ENCODE measurements at places on chromosomes 11 and 22.

GRCh38 chr11:68049509-68050370 lies 10.9 kb downstream of the TCIRG1 start:
- no peak for DNase-seq

DNA sequence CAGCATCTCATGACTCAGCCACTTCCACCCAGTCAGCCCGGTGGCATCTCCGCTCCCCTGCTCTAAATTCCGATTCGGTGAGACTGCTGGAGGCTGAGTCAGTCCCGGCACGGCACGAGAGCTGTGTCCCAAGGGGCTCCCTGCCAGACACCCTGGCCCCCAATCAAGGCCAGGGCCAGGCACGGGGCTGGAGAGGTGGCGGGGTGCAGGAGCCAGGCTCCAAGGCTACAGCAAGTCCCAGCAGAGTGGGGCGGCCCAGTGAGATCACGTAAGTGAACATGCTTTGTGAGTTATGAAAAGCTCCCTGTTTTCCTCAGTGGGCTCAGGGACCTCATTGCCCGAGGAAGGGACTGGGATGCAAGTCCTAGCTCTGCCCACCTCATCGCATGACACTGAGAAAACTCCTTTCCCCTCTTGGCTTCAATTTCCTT lies 3.0 kb downstream of the C11orf68 start:
- DNase-seq: no peak

DNA sequence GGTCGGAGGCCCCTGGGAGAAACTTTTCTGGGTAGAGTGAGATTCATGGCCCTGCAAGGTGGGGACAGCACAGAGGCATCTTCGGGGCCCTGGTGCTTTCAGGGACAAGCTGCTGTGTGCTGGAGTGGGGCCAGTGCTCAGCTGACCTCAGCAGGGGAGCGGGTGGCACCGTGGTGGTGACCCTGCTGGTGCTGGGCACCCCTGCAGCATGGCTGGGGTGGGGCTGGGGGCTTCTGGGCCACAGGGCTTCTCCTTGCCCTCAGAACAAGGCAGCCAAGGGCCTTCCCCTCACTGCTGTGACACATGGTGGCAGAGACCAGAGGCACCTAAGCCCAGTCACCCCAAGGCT lies 24.9 kb upstream of the GNB1L start:
- DNase-seq: no peak

- DNase-seq: no peak
Observed at GRCh38 chr11:4644233-4644632, 451 bp downstream of the OR51E1 start.

- no peak for DNase-seq
Observed at GRCh38 chr11:33790040-33790439, 15.7 kb upstream of the FBXO3 start.

GRCh38 chr22:42661985-42662831 lies 13.0 kb upstream of the CYB5R3 start:
- peak; percentile 68 for DNase-seq

DNA sequence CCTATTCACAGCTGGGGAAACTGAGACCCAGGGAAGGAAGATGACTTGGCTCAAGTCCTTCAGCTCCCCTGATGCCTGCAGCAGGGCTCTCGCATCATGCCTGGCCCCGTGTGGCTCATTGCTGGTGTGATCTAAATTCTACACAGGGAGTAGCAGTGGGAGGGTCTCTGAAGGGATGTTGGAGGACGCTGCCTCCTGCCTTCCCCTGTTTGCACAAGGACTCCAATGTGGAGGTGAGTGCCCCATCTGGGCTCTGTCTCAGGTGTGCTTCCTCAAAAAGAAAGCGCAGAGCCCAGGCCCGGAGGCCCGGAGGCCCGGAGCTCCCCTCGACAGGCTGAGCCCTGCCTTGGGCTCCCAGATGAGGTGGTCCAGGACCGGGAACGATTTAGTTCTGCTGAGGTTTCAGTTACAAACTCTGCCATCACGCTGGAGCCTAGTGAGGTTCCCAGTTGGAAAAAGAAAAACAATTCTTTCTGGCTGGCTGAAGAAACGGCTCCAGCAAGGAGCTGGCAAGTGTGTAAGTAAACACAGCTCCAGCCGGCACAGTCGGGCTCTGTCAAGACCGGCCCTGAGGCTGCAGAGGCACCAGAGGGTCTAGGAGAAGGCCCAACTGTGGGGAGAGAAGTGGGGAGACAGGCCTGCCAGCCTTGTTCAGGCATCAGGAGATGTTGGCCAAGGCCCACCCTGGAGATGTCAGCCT lies 49.8 kb downstream of the NAT10 start:
- DNase-seq: no peak

DNA sequence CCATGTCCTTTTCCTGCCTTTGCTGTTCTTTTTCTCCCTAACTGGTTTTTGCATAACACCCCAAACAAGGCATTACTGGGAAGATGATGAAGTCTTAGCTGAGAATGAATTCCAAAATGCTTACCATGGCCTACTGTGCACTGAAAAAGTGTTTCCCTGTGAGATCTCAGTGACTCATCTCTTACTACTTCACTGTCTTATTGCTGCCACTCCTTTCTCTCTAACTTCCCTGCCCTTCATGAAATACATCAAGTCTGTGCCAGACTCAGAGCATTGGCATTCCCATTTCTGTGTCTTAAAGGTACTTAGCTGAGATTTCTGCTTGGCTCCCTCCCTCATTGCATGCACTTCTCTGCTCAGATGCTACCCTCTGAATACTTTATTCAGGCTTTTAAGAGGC lies 49.1 kb upstream of the MUC15 start:
- no peak for DNase-seq

Data from NCI-H345 (cell line).